AG04450 (cell line): ENCODE measurements at places on chromosomes 4 and X.

GRCh38 chrX:31154946-31155345 lies 83.1 kb upstream of the FTHL17 start:
- DNase-seq, result no peak

DNA sequence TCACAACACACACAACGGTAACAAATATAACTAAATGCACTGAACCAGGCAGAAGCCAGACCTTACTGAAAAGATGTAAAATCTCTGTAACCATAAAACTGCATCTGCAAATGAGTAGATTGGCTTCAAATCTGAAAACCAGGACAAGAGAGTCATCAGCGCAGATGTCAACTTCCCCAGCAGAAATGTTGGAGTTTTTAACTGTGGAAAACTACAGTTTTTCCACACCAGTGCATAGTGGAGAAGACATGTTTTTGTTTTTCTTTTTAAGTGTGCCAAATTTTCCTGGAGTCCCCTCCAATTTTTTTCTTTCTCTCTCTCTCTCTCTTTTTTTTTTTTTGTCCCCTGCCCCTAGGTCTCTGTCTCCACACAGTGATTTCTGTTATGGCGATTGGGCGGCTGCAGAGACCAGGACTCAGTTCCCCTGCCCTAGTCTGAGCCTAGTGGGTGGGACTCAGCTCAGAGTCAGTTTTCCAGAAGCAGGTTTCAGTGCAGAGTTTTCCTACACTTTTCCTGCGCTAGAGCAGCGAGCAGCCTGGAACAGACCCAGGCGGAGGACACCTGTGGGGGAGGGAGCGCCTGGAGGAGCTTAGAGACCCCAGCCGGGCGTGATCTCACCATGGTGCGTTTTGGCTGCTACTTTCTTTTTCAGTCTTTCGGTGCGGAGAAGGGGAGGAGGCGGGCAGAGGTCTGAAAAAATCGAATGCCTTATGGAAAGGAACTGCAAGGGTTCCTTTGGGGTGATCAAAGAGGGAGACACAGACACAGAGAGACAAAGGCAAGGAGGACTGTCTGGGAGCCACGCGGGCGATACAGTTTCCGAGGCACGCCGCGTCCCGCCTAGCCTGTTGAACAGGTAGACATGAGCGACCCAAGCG lies at the start of gene GUCY1A1:
GUCY1A1 (plus strand) TSS at position 505 of the 878 bp plus-strand sequence. CDS start 30,020 bp downstream, outside the sequence.
- DNase-seq, result no peak

DNA sequence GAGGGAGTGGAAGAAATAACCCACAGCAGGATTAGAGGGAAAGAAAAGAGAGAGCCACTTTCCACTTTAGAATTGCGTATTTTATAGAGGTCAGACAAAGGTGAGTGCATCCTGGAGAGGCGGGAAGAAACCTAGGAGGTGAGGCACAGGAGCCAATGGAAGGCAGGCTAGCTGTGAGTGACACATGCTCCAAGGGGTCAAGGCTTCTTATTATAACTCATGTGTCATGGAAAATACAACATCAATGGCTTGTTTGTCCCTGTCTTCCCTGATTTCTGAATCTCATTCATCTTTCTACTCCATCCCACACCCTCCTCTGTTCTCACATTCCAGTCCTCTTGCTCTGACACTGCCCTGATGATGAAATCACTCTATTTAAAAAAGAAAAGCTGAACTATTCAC lies 14.4 kb downstream of the ANXA3 start:
- DNase-seq, result no peak

GRCh38 chr4:44675366-44675765 lies 2.9 kb upstream of the GUF1 start:
- DNase-seq, result no peak

- peak; percentile 6 for DNase-seq
Measured at GRCh38 chrX:72540318-72540717, 32.3 kb downstream of the HDAC8 start.

DNA sequence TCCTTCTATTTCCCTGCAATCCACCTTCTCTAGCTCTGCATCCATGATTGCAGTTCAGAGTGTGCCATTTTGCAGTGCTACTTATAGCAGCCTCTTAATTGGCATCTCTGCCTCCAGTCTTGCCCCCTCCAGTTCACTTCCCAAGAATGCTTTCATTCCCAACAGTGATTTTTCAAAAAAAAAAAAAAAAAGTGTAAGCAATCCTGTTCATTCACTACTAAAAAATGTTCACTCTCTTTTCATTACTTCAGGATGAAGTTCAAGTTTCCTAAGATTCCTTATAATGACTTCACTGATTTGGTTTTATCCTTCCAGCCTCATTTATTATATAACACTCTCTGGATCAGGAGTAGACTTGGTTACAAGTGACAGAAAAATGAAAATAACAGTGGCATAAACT lies 124.7 kb upstream of the LNX1 start:
- no peak for DNase-seq

DNA sequence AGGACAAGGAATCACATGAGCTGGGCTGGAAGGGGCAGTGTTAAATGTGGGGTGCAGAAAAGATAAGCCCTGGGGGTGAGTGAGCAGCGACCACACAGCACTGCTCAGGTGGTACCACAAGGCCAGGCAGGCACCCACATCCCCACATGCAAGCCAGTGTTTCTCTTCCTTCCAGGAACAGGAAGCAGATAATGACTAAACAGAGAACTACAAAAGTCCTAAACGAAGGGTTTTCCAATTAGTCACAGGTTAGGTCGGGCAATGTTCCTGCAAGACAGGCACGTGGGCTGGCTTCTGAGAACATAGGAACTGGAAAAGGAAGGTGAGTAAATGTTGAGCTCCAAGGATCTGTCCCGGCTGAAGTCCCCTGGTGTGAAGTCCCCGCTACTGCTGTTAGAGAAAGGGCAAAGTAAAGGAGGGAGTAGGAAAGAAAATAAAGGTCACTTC lies 19.5 kb downstream of the RELL1 start:
- DNase-seq, result peak; percentile 61

DNA sequence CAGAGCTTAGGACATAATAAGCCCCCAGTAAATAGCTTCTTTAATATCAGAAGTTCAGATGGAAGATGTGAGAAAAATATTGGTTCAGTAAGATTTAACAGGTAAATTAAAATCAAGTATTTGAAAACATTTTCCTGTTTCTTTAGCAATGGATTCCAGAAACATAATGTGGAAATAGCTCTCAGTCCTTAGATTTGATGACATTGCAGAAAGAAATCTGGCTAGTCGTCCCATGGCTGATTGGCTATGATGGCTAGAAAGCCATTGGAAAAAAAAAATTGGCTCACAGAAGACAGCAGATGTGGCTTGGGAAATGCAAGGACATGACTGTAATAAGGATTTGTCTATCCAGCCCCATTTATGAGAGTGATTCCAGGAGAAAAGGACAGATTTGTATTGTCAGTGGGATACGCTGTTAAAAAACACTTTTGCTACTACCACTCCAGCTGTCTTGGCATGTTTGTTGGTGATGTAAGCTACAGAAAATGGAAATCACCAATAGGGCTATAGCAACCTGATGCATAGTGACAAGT lies 78.3 kb downstream of the AR start:
- DNase-seq, result no peak

DNA sequence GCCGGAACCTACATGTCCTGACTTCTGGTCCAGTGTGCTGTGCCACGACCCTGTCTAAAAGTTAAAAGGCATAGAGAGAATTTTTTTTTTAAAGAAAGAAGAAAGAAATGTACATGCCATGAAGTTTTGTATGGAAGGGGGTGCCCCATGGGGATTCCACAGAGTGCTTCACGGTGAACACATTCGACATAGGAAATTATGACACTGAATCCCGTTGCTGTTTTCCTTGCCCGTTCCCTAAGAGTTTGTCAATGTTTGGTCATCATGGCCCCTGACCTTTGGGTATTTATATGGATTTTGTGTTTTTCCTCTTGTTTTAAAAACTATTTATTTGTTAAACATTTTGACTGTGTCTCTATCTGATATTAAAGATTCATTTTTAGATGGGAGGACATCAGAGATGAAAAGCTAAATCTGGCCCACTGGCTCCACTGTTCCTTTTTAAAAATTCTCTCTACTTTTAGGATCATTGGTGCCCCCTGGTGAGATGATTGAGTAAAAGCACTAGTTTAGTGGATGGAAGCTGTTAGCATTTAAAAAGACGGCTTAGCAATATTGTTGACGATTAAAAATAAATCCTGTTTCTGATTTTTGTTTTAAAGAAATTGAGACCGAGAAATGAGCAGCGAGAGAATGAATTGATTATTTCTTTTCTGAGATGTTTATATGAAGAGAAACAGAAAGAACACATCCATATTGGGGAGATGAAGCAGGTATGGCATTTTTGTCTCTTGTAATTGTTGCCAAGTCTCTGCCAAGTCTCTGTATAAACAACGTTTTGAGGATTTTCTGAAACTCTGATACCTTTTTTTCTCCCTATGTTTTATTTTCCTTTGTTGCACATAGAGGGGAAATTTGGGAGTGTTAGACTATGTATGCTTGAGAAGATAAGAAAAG lies 75.0 kb downstream of the PTTG2 start:
- DNase-seq, result peak; percentile 32

DNA sequence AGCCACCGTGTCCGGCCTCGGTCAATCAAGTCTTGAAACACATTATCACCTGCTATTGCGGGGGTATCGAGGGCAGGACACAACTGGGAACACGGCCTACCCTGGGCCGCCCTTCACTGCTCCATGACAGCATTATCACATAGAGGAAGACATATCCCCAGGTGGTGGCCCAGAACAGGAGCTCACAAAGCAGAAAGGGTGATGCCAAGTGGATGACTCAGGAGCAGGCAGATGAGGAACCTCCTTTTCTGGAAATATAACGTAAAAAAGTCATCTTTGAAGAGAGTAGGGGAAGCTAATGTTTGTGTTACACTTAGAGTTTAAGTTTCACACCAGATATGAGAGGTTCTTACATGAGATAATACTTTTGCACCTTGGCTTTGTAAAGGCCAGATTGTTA lies 5.3 kb upstream of the SUPT20HL1 start:
- DNase-seq, result no peak

- DNase-seq, result no peak
Measured at GRCh38 chr4:153901220-153901619, 112.3 kb upstream of the SFRP2 start.

- no peak for DNase-seq
Measured at GRCh38 chr4:21387683-21388082, 560.9 kb downstream of the KCNIP4 start.

- DNase-seq, result no peak
Measured at GRCh38 chr4:7719354-7720174, 220.1 kb downstream of the AFAP1 start.

DNA sequence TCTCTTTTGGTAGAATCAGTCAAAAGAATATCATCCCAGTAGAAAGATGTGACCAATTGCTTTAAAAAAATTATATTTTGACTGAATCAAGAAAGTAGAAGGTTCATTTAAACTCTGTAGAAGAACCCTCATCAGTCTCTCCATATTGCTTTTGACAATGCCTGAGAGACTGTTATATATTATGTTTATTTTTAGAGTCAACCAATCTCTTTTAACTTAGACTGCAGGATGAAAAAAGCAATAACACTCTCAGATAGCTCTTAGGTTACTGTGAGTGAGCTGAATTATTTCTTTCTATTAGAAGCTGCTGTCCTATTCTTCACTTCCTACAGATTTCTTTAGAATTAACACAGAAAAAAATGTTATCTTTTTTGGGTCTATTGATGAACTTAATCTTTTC lies 38.1 kb downstream of the GALNTL6 start:
- no peak for DNase-seq

GRCh38 chr4:185810746-185811508 lies 1.1 kb downstream of the SORBS2 start:
- no peak for DNase-seq

- no peak for DNase-seq
Measured at GRCh38 chr4:136706942-136707341, 825.4 kb downstream of the PCDH18 start.

DNA sequence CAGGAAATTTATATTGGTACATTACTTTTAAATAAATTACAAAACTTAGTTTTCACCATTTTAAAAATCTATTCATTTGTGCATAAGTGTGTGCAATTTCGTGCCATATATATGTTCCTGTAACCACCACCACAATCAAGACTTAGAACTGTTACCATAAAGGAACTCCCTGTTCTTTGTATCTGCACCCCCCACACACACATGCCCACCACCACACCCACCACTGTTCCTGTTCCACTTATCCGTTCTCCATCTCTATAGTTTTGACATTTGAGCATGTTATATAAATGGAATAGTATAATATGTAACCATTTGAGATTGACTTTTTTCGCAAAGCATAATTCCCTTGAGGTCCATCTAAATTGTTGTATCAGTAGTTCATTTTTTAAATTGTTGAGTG lies 73.7 kb downstream of the TAF1 start:
- no peak for DNase-seq

GRCh38 chr4:163697121-163697520 lies 202.6 kb downstream of the TMA16 start:
- peak; percentile 46 for DNase-seq

DNA sequence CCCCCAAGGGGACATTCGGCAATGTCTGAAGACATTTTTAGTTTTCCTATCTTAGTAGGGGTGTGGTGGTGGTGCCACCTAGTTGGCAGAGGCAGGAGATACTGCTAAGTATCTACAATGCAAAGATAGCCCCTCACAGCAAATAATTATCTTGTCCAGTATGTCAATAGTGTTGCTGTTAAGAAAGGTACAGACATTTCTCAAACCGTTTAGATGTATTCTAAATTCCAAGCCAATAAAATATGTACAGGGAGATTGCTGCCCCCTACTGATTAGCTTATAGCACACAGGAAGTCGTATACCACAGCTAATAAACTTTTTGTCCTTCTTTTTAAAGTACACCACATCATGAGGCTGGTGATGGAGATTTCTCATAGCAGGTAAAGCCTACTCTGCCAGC lies 260.5 kb downstream of the TMA16 start:
- DNase-seq, result no peak

DNA sequence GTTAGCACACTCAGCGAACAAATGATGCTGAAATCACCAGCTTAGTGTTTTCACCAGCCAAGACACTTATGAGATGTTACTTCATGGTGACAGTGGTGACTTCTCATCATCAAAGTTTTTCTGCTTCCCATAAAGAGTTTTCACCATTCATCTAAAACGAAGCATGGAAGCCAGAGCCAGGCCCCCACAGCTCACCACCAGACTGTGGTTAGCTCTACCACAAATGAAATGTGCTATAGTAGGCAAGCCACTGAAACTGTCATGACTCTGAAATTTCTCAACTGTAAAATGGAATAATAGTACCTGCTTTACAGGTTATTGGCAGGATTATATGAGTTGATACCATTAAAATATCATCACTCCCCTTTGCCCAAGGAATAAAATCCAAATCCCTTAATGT lies 56.4 kb upstream of the HHIP start:
- DNase-seq, result no peak
